ENCODE measurements at places on chromosomes 4 and X.
A peak's percentile ranks its signal among the peaks of the same experiment; 100 is the strongest.

GRCh38 chrX:39167791-39168190 is 366.5 kb downstream of the MID1IP1 start:
- no peak for DNase-seq

GRCh38 chr4:176762661-176763308 is 29.9 kb downstream of the VEGFC start:
- no peak for DNase-seq

DNA sequence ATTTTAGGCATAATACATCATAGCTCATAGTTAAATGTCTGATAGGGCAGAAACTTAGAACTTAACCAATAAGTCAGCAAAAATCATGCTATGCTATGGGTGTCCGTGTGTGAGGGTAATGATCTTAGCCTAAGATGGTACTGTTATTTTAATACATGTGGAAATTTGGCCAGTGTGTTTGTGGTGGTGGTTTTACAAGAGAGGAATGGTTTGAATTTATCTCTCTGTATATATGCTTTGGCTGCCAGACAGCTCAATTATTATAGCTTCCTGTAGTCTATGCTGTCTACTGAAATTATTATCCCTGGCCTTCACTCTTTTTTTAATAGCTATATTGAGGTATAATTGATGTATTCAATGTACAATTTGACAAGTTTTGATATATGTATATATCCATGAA is 21.3 kb downstream of the ZNF330 start:
- no peak for DNase-seq

DNA sequence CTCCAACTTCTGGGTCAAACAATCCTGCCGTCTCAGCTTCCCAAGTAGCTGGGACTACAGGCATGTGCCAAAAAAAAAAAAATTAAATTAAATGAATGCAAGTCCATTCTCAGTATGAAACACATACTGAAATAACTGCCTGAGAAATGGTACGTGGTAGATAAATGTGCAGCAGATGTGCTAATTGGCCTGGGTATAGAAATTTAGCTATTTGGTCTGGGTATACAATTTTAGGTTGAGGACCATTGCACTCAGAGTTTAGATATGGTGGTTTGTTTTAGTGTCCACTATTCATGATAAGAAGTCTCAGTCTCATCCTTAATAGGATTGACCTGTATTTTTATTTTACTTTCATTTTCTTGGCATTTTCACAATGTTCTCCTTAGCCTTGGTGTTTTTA is 9.2 kb downstream of the GYG2 start:
- no peak for DNase-seq

DNA sequence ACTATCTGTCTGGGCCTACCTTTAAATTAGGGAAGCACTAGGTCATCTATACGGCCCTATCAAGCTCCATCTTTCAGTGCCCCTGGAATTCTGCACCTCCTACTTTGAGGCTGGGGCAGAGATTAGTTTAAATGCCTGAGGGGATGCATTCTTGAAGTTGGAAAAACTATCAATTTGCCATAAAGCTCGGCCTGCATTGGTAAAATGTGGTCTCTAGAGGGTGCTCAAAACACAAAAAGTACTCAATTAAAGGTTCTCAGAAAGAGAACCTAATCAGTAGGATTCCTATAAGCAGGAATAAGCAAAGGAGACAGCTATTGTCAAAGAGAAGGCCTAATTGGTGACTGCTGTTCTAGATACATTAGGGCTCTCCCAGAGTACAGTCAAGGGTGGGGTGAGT is 111.7 kb downstream of the AMER1 start:
- no peak for DNase-seq

GRCh38 chr4:777520-778262 is 48.2 kb downstream of the CPLX1 start:
- no peak for DNase-seq

DNA sequence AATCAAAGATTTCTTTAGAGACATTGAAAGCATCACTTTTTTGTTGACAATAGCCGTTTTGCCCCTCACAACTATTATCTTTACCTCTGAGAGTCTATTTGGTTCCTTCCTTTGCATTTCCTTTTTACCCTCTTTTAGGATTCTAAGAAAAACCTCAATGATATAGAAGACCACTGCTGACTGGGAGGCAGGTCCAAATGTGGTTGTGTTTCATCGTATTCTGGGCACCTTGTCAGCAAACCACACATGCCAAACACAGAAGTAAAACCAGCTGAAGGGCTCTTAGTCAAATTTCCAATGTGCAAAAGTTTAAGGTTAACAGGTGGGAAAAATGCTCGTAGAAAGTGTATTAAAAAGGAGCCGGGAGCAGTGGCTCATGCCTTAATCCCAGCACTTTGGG is 5.1 kb upstream of the PRMT9 start:
- DNase-seq, result no peak

DNA sequence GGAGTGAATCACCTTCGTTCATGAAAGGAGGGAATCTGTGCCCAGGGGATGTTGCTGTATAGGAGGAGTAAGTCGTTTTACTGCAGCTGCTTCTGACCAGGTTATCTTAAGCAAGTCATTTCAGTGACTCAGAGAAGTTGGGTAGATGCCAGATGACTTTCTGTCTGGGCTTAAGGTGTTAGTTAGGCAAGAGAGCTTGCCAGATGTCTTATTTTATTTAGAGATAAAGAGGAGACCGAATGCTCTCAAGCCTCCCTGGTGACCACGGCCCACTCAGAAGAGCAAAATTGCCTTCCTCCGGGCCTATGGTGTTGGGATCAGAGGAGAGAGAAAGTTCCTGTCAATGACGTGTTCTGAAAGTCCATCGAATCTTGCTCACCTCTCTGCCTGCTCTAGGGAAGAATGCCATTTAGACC is 16.3 kb upstream of the ZNF827 start:
- DNase-seq, result no peak

DNA sequence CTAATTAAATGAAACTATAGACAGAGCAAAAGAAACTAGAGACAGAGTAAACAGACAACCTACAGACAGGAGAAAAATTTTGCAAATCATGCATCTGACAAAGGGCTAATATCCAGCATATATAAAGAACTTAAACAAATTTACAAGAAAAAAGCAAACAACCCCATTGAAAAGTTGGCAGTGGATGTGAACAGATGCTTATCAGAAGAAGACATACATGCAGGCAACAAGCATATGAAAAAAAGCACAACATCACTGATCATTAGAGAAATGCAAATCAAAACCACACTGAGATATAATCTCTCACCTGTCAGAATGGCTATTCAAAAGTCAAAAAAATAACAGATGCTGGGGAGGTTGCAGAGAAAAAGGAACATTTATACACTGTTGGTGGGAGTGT is 14.8 kb downstream of the ZNF280C start:
- no peak for DNase-seq

GRCh38 chr4:4247696-4248028 is 361 bp downstream of the TMEM128 start:
- no peak for DNase-seq

DNA sequence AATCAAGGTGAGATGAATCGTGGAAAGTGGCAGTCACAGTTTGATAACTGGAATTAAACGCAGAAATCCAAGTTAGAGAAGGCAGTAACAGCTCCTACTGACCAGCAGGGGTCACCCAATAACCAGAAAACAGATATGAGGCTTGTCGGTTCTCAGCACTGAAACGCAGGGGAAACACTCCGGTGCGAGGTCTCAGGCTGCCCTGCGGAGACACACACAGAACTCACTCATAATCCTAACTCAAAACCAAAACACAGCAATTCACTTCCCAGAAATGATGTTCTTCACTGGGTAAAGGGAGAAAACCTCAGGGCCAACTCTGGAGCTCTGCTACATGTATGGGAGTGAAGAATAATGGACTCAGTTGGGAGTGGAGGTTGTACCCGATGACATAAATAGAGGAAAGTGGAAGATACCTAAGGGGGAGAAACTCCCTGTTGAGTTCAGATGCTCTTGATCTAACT is 384.4 kb downstream of the RAPGEF2 start:
- DNase-seq, result no peak

DNA sequence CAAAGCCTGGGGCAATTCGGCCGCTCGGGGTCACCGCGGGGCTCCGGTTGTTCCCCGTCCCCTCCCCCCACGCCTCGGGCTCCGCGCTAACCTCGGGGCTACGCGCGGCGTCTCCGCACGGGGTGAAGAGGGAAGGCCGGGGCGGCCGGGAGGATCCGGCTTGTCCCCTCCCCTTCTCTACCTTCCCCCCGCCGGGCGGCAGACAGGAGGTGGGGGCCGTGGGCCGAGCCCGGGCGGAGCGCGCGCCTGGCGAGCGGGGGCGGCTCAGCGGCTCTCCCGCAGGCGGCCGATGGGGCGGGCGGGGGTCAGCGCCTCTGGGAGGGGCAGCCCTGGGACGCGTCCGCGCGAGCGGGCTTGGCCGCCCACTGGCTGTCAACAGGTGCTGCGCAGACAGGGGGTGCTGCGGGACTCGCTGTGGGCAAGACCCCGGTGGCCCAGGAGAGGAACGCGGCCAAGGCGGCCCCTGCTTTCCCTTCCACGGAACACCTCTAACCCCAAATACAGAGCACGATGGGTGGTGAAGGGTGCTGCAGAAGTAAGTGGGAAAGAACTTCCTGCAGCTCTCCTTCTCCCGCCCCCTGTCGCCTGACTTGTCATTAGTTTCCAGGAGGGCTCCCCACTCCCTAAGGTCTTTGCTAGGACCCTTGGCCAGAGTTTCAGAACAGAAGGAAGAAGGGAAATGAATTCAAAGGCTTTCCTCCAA is at the start of gene PDGFC:
Gene PDGFC (minus strand): TSS at position 124 of the 703 bp plus-strand sequence. CDS start 896 bp downstream, outside the sequence.
- peak; percentile 95 for DNase-seq

- no peak for DNase-seq
Observed at GRCh38 chr4:149344436-149344835, 471.2 kb downstream of the IQCM start.

GRCh38 chrX:19293606-19294325 is 50.0 kb upstream of the PDHA1 start:
- no peak for DNase-seq

DNA sequence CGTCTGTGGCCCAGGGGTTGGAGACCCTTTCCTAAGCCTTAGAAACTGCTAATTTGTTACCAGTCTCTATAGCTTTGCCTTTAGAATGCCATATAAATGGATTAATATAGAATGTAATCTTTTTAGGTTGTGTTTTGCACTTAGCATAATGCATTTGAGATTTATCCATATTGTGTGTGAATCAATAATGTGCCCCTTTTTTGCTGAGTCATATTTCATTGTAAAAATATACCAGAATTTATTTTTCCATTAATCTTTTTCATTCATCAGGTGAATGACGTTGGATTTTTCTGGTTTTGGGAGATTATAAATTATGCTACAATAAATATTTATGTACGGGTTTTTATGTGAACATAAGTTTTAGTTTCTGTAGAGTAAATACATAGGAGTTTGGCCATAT is 478.8 kb upstream of the MAGEB18 start:
- no peak for DNase-seq

- no peak for DNase-seq
Observed at GRCh38 chrX:72097098-72097497, 34.6 kb downstream of the RTL5 start.

DNA sequence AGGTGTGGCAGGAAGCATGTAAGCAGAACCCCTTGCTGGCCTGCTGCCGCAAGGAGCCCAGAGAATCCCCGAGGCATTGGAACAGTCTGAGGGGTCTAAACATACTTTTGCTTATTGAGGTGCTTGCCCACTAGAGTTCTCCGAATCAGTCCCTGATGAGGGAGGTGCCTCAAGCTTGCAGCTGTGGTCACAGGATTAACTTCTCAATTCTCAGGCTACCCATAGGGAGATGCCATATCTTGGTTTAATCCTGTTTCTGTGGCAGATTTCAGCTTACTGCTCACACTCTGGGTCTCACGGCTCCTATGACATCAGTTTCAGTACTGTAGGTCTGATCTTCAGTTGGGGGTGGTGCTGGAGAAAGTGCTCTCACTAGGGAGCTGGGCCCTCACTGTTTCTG is 39.9 kb downstream of the CCNG2 start:
- no peak for DNase-seq

DNA sequence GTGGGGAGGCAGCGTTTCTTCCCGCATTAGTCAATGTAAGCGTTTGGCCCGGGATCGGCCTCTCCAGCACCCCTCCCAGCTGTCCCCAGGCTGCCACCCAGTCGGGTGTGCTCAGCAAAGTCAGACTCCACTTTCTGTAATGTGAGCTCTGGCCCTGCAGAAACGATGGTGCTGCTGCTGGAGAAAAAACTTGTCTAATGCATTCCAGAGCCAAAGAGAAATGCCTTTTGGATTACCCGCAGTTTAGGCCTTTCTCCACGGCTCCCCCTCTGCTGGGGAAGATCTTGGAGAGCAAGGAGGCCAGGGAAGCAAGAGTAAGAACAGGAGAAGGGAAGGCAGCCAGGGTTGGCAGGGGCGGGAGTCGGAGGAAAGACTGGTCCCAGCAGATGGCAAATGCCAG is 55.2 kb downstream of the ELF4 start:
- no peak for DNase-seq

- DNase-seq, result no peak
Observed at GRCh38 chrX:53395605-53396298, 26.7 kb downstream of the SMC1A start.

- DNase-seq, result no peak
Observed at GRCh38 chr4:164937576-164938270, 39.7 kb downstream of the TRIM61 start.

DNA sequence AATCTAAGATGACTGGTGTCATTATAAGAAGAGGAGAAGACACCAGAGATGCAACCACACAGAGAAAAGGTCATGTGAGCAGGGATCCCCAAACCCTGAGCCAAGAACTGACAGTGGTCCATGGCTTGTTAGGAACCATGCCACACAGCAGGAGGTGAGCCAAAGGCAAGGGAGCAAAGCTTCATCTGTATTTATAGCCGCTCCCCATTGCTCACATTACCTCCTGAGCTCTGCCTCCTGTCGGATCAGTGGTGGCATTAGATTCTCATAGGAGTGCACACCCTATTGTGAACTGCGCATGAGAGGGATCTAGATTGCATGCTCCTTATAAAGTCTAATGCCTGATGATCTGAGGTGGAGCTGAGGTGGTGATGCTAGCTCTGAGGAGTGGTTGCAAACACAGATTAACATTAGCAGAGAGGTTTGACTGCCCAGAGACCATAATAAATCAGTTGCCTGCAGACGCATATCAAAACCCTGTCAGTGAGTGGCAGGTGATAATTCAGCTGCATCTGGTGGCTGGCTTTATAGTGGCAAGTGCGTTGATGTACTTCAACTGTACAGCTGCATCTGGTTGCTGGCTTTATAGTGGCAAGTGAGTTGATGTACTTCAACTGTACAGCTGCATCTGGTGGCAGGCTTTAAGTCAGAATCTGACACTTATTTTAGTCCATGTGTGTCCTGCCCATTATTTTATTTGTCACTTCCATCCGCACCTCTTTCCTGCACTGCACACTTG is 19.8 kb upstream of the CXCL2 start:
- DNase-seq, result no peak

- no peak for DNase-seq
Observed at GRCh38 chrX:110421500-110422455, 63.1 kb downstream of the RTL9 start.

DNA sequence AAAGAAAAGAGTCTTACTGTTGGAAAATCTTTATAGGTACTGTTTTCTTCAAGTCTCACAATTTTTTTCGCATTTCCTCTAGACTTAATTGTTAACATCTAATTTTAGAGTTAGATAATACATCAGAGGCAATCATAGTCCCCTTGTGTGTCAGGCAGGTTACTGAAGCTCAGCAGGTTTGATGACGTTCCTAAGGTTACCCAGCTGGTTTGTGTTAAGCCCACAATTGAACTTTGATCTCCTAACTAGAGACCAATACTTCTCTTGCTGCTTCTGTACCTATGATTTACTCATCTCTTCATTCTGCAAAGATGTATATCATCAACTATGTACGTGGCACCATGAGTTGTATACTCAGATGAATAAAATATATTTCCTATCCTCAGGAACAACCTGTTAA is 131.6 kb upstream of the STIM2 start:
- DNase-seq, result no peak
